GM12891 (cell line): ENCODE measurements at places on chromosomes 5 and 9.

GRCh38 chr9:99466781-99467180, 244.7 kb downstream of the SEC61B start:
- no peak for DNase-seq

- DNase-seq, result no peak
Measured at GRCh38 chr5:112630246-112631009, 107.3 kb upstream of the APC start.

DNA sequence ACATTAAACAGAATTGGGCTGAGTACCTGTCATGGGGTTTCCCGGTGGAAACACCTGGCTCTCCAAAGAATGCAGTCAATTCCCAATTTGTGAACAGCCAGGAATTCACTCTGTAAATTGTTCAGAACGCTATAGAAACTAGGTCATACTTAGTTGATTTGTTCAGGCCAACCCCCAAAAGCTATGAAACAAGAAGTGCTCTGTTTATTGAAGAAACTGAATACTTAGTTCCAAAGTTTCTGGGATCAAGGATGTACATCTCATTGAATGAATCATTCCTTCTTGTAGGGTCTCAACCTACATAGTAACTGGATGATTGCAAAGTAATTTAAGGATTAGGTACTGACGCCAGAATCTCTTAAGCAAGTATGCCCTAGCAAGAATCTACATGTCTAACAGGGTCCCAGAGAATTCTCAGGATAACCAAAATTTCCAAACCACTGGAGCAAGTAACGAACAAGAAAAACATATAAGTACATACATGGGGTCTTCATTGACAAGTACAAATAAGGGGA, 659 bp upstream of the TUSC1 start:
- DNase-seq, result no peak

DNA sequence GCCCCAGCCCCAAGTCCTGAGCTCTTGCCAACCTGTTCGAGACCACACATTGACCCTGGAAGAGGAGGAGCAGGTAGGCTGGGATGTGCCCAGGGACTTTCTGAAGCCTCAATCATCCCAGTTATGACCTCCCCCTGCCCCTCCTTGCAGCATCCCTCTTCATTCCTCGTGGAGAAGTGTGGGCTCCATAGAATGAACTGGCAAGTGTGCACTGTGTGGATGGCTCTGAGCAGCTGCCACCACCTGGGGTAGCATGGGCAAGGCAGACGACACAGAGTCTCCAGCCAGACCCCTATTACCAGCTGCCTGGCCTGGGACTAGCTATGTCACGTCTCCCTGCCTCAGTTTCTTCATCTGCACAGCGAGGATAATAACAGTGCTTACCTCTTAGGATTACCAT, 33.5 kb downstream of the GADD45G start:
- DNase-seq, result no peak

- DNase-seq, result no peak
Measured at GRCh38 chr9:99185934-99186333, 35.8 kb downstream of the ALG2 start.

DNA sequence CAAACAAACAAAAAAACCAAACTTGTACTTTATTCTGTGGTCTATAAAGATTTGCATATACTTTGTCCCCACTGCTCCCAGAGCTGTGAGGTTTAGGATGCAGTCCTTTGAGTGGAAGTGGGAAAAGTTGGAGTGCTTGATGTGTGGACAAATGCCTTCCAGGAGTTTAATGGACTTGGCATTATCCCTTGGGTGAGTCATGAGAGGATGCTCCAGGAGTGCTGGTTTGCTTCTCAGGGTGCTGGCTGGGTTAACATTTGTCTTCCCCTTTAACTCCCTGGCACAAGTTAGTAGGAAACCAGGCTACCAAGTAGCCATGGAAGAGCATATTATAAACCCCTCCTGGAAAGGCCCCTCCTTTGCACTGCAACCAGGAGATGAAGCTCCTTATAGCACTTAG, 417.4 kb upstream of the RIOK2 start:
- DNase-seq, result no peak

GRCh38 chr5:96692441-96692840, 30.3 kb downstream of the CAST start:
- DNase-seq, result no peak

DNA sequence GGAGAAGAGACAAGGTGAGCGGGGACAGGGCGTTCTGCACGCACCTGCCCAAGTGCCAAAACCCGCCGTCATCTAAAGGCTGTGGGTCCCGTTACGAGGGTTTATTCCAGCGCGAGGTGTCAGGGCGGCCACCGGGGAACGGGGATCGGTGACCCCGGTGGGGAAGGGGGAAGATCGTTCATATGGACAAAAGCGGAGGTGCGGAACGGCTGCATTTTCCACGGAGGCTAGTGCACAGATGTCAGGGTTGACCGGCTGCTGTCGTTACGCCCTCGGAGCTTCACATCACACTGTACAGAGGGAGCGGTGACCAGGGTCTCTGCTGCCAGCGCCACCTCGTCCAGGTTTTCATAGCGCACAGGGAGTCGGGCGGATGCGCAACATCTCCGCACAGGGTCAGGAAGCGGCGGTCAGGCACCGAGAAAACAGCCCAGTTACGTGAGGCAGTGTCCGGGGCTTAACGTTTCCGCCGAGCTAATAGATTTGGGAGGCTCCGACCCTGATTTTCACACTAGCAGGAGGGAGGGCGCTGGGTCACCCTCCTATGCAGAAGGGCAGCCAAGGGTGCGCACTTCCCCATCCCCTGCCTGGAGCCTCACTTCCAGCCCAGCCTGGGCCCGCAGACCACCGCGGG, 13.5 kb downstream of the BTNL9 start:
- DNase-seq, result no peak

- no peak for DNase-seq
Measured at GRCh38 chr5:14594378-14595074, 12.9 kb downstream of the OTULINL start.

- DNase-seq, result no peak
Measured at GRCh38 chr9:121721058-121721350, 69.6 kb downstream of the DAB2IP start.

DNA sequence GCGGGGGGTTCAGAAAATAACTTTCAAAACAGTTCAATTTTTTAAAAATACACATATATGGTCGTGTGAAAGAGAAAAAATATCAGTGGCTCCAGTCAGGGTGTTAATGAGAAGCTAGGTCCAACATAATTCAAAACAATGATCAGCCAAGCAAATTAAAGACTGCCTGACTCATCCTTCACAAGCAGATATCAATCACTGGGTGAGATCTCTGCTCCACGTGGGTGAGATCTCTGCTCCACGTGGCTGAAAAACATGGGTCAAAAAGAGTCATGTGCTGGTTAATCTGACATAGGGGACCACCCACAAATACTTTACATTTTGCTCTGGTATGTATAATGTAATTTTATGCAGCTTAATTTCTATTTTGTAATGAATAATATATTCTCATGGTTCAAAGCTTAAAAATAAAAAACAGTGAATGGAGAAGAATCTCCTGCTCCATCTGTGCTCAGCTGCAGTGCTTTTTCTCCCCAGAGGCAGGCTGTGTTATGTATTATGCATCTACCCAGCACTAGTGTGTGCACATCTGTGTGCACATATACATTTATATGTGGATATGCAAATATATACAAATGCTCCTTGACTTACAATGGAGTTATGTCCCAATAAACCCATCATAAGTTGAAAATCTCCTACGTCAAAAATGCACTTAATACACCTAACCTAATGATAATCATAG, 93.1 kb upstream of the S1PR3 start:
- DNase-seq, result no peak

DNA sequence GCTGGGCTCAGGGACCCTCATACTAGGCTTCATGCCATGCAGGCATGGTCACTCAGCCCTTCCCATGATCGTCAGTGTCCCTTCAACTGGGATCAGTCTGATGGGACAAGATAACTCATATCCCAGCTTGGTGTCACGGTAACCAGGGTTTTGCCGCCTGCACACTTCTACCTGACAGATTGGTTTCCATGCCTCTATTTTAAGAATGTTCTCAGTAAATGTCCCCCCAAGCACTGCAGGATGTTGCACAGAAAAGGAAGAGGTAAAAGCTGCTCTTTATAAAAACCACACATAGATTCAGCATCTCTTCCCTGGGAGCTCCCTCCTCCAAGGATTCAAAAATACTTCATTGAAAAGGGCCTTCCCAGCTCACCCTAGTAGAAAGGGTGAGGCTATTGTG, 56.1 kb downstream of the SLIT3 start:
- no peak for DNase-seq

DNA sequence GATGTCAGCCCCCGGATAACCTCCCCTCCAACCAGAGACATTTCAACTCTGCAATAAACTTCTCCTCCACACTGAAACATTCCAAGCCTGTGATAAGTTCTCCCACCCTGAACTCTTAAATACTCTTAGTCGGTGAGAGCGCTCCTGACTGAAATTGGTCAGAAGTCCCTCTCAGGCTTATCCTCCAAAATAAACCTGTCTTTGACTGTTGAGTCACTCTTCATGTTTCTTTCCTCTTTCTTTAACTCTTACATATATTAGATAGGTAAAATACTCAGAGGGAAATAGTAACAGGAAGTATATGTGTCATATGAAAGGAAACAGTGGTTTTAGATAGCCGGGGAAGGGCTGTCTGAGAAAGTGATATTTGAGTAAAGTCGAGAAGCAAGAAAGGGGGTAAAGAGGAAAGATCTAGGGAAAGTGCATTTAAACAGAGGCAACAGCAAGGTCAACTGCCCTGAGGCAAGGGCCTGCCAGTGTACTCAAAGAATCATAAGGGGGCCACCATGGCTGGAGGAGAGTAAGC, 11.0 kb upstream of the FAM81B start:
- DNase-seq, result no peak
